ENCODE measurements at places on chromosomes 2 and 18.

DNA sequence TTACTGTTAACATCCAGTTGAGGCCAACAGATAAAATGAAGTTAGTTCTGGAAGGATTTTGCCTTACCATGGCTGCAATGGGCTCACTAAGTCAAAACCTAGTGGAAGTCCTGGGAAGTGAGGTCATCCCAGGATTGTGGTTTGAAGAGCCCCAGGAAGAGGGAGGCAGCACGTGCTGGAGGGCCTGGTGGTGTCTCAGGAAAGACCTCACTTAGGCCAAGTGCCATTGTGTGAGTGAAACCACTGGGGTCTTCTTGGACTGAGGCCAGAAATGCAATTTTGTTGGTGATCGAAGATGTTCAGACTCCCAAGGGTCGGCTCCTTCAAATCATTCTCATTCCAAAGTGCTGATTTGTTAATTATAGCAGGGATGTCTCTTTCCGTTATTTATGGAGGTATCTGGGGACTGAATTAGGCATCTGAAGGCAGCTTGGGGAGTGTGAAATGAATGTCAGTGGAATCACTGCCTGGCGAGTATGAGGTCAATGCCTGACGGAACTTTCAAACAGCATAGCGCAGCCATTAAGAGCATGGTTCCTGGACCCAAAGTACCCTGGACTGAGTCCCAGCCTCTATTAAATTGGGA, 60.0 kb downstream of the IL1R2 start:
- H3K4me3 ChIP-seq = peak overlapping the region; percentile 80
- peak; percentile 52 for DNase-seq
- H3K36me3 ChIP-seq = 0 out of 2 replicates have a peak, but pooled peaks cover 4% of the 10 kb centered on the region
- no peaks in the 10 kb centered on the region for H3K27me3 ChIP-seq
- peaks cover 69% of the 10 kb centered on the region for H3K4me1 ChIP-seq
- peak overlapping the region; percentile 93 for H3K27ac ChIP-seq

GRCh38 chr18:3689091-3689490, 239.1 kb downstream of the TGIF1 start:
- H3K4me1 ChIP-seq = peaks cover 44% of the 10 kb centered on the region
- DNase-seq = no peak
- peaks cover 11% of the 10 kb centered on the region for H3K36me3 ChIP-seq
- H3K27me3 ChIP-seq = peaks cover 2% of the 10 kb centered on the region
- peak overlapping the region; percentile 82 for H3K27ac ChIP-seq
- H3K4me3 ChIP-seq = peak overlapping the region; percentile 47

DNA sequence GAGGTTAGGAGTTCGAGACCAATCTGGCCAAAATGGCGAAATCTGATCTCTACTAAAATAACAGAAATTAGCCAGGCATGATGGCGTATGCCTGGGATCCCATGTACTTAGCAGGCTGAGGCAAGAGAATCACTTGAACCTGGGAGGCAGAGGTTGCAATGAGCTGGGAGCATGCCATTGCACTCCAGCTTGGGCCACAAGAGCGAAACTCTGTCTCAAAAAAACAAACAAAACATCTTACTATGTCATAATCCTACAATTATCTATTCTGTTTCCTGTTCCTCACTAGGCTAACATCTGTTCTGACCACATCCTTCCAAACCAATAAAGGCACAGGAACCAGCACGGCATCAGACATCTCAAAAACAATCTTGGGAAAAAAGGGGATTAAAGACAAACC, 361.8 kb upstream of the UBE2E3 start:
- H3K4me1 ChIP-seq = peaks cover 39% of the 10 kb centered on the region
- H3K4me3 ChIP-seq = no peak overlapping the region
- no peak overlapping the region for H3K27ac ChIP-seq
- no peak for DNase-seq
- H3K36me3 ChIP-seq = peaks cover 16% of the 10 kb centered on the region

DNA sequence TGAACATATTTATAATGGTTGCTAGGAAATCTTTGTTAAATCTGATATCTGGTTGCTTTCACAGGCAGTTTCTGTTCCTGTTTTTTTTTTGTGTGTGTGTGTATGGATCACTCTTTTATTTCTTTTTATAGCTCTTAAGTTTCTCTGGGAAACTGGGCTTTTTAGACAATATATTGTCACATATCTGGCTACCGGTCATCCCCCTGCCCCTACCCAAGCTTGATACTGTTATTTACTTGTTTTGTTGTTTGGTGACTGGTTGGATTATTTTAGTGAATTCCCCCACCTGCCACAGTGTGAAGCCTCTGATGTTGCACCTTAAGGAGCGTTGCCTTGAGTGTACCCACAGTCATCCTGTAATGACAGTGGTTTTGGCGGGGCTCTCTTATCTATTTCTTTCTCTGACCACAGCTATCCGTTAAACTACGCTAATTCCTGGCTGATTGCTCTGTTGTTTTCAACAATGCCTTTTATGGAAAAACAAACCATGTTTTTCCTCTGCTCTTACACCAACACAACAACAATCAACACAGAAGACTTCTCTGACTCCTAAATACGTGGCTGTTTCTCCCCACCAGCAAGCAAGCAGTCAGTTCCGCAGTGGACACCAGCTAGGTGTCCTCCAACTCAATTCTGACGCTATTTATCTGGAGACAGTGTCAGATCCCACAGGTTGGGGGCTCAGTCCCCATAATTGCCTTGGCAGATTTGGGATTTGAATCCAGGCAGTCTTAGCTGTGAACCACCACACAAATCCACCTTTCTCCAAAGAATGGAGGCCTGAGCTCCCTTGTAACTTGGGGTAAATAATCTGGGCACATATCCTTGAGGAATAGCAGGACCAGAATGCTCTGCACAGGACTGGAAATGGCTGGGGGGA, 10.9 kb downstream of the GNLY start:
- peaks cover 5% of the 10 kb centered on the region for H3K27me3 ChIP-seq
- DNase-seq = no peak
- peak overlapping the region; percentile 12 for H3K27ac ChIP-seq

DNA sequence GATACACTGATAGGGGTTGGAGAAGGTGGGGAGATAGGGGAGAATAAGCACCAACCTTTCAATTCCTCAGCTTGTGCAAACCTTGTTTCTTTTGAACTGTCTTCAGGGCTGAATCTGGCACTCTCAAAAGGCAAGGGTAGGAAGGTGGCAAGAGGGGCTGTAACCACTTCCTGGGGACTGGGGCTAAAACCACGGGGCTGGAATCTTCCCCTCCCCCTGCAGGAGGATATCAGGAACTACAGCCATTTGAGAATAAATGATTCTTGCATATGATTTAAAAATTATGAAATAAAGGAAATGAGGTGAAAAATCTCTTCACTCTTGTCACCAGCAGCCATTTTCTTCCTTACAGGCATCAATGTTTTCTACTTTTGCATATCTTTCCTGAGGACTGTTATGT, 50.8 kb downstream of the ATOH8 start:
- H3K27me3 ChIP-seq = peaks cover 2% of the 10 kb centered on the region
- H3K4me3 ChIP-seq = no peak overlapping the region
- DNase-seq = no peak

- DNase-seq = no peak
- H3K27me3 ChIP-seq = peaks cover 3% of the 10 kb centered on the region
- no peak overlapping the region for H3K4me3 ChIP-seq
- H3K36me3 ChIP-seq = peaks cover 10% of the 10 kb centered on the region
These were observed 94.9 kb downstream of the KCTD1 start for GRCh38 chr18:26453386-26453901.

GRCh38 chr2:73614105-73614504, 28.1 kb downstream of the NAT8 start:
- peaks cover 6% of the 10 kb centered on the region for H3K4me1 ChIP-seq
- H3K36me3 ChIP-seq = no peaks in the 10 kb centered on the region
- H3K27ac ChIP-seq = no peak overlapping the region
- peaks cover 3% of the 10 kb centered on the region for H3K27me3 ChIP-seq
- no peak overlapping the region for H3K4me3 ChIP-seq

DNA sequence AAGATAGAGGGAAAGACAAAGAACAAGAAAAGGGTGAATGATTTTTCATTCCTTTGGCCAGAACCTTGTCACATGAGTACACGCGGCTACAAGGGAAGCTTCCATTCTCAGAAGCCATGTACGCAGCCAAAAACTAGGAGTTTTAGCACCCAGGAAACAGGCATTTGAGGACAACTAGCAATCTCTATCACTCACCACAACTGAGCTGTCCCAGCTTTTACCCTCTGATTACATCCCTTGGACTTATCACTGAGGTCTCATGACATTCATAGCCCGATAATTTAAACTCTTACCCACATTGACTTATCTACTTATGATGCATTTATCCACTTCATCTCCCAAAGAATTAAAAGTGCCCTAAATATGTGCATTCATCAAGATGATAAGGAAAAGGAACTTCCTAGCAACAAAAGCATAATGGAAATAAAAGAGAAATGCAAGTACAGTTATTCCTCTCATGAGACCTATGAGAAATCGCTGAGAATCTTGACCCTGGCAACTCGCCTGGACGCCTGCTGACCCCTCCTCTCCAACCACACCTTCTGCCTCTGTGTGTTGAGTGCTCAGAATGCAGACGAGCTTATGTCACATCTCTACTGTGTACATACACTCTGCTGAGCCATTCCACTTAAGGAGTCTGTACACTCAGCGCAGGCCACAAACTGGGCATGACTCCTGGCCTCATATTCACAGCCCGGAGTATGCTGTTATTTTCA, 28.7 kb upstream of the MFSD6 start:
- no peak for DNase-seq
- H3K4me3 ChIP-seq = no peak overlapping the region
- peaks cover 3% of the 10 kb centered on the region for H3K27me3 ChIP-seq
- peak overlapping the region; percentile 53 for H3K27ac ChIP-seq
- H3K36me3 ChIP-seq = no peaks in the 10 kb centered on the region
- H3K4me1 ChIP-seq = peaks cover 22% of the 10 kb centered on the region

DNA sequence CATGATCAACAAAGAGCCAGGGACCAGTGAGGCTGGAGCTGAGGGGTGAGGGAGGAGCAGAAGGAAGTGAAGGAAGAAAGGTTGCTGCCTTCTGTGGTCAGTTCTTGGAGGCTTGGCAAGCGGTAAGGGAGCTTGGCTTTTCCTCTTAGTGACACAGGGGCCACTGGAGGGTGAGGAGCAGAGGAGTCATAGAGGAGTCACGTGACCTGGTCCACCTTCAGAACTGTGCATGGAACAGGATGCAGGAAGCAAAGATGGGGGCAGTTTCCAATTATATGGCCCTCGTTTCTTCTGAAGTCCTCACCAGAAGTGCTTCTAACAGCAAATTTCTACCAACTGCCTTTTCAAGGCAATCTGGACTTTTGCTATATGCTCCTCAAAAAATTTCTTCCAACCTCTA, 326.9 kb upstream of the SMIM21 start:
- no peak overlapping the region for H3K4me3 ChIP-seq
- DNase-seq = no peak
- no peaks in the 10 kb centered on the region for H3K4me1 ChIP-seq
- no peaks in the 10 kb centered on the region for H3K36me3 ChIP-seq
- no peaks in the 10 kb centered on the region for H3K27me3 ChIP-seq

DNA sequence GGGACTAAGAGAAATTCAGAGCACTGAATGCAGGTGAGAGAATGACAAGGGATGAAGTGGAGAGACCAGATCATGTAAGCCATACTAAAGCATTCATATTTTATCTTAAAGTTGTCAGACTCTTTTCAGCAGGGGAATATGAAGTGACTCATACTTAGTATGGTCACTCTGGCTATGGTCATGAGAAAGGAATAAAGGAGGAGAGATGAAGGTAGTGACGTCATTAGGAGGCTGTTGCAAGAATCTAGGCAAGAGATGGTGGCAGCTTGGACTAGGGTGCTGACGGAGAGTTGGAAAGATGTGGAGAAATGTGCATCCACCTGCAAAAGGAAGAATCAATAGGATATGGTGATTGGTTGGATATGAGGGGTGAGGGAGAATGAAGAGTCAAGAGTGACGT, 203.2 kb upstream of the ACVR2A start:
- H3K36me3 ChIP-seq = no peaks in the 10 kb centered on the region
- no peak for DNase-seq
- H3K4me1 ChIP-seq = no peaks in the 10 kb centered on the region
- no peak overlapping the region for H3K4me3 ChIP-seq
- no peak overlapping the region for H3K27ac ChIP-seq

GRCh38 chr2:47309952-47310800, 92.8 kb upstream of the MSH2 start:
- no peak overlapping the region for H3K27ac ChIP-seq
- H3K4me3 ChIP-seq = no peak overlapping the region
- peaks cover 7% of the 10 kb centered on the region for H3K27me3 ChIP-seq
- no peak for DNase-seq
- no peaks in the 10 kb centered on the region for H3K36me3 ChIP-seq
- peaks cover 6% of the 10 kb centered on the region for H3K4me1 ChIP-seq

DNA sequence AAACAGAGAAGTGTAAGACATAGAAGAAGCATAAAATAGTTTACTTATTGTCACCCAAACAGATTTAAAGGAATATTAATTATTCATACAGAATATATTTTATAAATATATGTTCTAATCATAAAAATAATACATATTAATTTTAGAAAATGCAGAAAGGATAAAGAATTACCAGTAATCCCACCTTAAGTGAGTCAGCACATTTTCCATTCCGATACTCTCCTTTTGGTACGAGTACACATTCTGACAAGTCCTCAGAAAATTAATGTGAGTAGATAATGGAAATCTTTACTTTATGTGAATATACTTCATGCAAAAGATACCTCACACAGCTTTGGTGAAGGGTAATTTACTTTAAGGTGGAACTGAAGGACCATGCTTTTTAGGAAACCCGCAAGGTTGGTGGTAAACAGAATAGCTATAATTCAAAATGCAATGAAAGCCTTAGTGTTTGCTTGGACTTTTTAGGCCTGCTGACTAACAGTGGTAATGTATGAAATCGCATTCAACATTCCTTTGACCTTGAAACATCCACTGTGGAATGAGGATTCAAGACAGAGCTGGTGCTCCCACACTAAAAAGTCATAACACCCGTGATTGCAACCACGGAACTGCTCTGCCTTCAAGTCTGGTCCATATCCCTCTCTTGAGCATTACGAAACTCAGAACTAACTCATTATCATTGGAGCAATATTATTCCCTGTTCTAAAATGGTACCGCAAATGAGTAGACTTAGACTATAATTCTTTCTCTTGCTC, 28.1 kb upstream of the HTR2B start:
- H3K4me1 ChIP-seq = peaks cover 31% of the 10 kb centered on the region
- H3K27ac ChIP-seq = no peak overlapping the region
- peaks cover 23% of the 10 kb centered on the region for H3K36me3 ChIP-seq
- H3K27me3 ChIP-seq = no peaks in the 10 kb centered on the region
- no peak overlapping the region for H3K4me3 ChIP-seq

DNA sequence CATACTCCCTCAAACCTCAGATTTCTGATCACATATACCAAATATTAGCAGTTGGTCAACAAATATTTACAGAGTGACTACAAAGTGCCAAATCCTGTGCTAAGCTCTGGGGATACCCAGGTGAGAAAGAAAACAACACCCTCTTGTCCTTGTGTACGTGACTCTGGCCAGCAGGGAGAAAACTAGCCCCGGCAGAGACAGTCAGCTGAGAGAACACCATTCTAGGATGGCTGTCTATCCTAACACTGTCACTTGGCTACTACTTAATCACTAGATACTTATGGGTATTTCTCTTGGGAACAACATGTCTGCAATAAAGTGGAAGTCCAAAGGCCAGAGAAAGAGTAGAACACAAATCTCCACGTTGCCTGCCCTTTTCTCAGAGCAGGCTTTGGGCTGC, 57.9 kb upstream of the CD226 start:
- no peak overlapping the region for H3K27ac ChIP-seq
- H3K36me3 ChIP-seq = peaks cover 23% of the 10 kb centered on the region
- peaks cover 17% of the 10 kb centered on the region for H3K4me1 ChIP-seq
- no peak for DNase-seq
- no peaks in the 10 kb centered on the region for H3K27me3 ChIP-seq
